ENCODE measurements at places on chromosomes 6 and 20.

- DNase-seq = no peak
Measured at GRCh38 chr20:15063081-15063480, 725.7 kb upstream of the FLRT3 start.

- DNase-seq = no peak
Measured at GRCh38 chr6:146819596-146820320, 221.0 kb downstream of the ADGB start.

DNA sequence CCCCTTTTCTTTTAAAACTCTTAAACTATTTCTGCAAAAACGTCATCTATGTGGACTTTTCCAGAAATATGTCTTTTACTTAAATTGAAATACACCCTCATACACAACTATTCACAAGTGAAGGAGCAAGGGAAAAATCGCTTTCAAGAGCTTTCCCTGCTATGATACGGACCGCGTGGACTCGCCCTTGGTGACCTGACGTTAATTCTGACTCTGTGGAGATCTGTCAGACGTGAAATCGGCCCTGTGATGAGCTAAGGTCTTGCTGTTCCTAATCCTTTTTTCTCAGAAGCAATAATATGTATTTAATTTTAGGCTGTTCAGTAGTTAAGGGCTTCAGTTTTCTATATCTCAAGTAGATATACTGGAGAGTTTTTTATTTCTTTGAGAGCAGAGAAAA lies 113.6 kb downstream of the RPP40 start:
- no peak for DNase-seq

DNA sequence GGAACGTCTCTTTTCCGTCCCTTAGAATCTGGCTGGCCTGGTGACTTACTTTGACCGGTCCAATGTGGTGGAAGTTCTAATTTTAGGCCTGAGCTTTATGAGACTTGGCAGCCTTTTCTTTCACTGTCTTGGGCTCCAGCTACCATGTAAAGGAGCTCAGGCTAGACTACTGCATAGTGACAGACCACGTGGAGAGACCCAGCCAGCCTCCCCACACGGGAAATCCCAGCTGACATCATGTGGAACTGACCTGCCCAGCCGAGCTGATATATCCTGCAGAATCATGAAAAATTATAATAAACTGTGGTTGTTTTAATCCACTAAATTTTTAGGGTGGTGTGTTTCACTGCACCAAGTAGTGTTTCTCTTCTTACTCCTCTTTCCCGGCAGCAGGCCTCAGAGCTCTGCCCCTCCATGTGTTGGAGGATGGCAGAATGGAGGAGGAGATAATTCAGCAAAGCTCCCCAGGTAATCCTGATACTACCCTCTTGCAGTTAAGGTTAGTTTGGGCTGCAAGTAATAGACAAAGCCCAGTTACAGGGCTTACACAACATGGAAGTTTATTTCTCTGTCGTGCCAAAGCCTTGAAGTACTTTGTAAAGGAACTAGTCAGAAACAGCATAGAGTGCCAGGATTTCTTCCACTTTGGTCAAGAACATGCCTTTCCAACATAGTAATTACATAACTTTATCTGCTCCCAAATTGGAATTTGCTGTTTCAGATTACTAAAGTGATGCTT lies 87.5 kb downstream of the SH3BGRL2 start:
- DNase-seq = no peak
